ENCODE measurements at places on chromosomes 12 and 14.
A peak's percentile ranks its signal among the peaks of the same experiment; 100 is the strongest.

GRCh38 chr14:22837750-22838538 lies 1.6 kb downstream of the MMP14 start:
- H3K27ac ChIP-seq = peak overlapping the region; percentile 75
- H3K4me1 ChIP-seq = peaks cover 27% of the 10 kb centered on the region
- peak overlapping the region; percentile 36 for H3K4me3 ChIP-seq
- no peak for DNase-seq
- H3K36me3 ChIP-seq = peaks cover 28% of the 10 kb centered on the region

- H3K4me1 ChIP-seq = no peaks in the 10 kb centered on the region
- no peak overlapping the region for H3K27ac ChIP-seq
- no peak for DNase-seq
- H3K4me3 ChIP-seq = no peak overlapping the region
Observed at GRCh38 chr14:51147183-51147582, 52.3 kb upstream of the TRIM9 start.

DNA sequence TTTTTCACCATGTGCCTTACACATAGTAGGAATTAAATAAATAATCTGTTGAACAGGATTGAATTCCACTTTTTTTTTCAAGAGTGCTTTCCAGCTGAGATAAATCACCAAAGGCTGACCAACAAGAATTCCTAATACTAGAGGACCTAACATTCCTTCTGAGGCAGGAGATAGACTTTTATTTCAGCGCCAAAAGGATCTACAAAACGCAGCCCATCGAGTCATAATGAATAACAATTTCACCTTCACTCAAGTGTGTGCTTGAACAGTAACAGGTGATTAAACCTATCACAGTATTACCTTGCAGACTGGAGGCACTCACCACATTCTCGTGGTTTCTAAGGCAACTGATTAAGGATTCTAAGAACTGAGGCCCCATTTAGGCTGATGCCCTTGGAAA lies 224.3 kb upstream of the ATP2B1 start:
- H3K4me1 ChIP-seq = no peaks in the 10 kb centered on the region
- no peaks in the 10 kb centered on the region for H3K36me3 ChIP-seq
- no peak overlapping the region for H3K27ac ChIP-seq
- no peak overlapping the region for H3K4me3 ChIP-seq
- DNase-seq = no peak

- H3K4me3 ChIP-seq = no peak overlapping the region
- H3K27ac ChIP-seq = no peak overlapping the region
- H3K4me1 ChIP-seq = no peaks in the 10 kb centered on the region
- H3K27me3 ChIP-seq = no peaks in the 10 kb centered on the region
- H3K36me3 ChIP-seq = no peaks in the 10 kb centered on the region
- no peak for DNase-seq
Observed at GRCh38 chr14:63268771-63269170, 50.0 kb downstream of the GPHB5 start.

DNA sequence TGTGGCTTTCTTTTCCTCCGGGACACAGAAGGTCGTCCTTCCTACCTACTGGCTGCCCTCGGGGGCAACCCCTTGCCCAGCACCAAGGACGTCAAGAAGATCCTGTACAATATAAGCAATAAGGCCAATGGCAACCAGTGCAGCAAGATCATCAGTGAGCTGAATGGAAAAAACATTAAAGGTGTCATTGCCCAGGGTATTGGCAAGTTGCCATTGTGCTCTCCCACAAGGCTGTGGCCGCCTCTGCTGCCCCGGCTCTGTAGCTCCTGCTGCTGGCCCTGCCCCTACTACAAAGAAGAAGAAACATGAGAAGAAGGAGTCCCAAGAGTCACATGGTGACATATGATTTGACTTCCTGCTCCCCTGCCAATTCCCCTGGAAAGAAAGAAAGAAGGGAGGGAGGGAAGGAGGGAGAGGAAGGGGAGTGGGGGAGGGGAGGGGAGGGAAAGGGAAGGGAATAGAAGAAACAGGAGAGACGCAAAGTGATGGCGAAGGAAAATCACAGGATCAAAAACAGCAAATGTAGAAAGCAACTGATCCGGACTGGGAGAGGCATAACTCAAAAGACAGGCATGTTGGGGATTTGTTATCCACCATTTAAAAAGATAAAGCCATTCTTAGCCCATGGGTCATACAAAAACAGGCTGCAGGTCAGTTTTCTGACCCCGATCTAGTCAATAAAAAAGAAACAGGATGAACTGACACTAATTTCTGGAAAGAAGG lies 61.3 kb upstream of the RESF1 start:
- no peaks in the 10 kb centered on the region for H3K27me3 ChIP-seq
- peak overlapping the region; percentile 89 for H3K27ac ChIP-seq
- H3K4me1 ChIP-seq = peaks cover 13% of the 10 kb centered on the region
- no peak for DNase-seq

DNA sequence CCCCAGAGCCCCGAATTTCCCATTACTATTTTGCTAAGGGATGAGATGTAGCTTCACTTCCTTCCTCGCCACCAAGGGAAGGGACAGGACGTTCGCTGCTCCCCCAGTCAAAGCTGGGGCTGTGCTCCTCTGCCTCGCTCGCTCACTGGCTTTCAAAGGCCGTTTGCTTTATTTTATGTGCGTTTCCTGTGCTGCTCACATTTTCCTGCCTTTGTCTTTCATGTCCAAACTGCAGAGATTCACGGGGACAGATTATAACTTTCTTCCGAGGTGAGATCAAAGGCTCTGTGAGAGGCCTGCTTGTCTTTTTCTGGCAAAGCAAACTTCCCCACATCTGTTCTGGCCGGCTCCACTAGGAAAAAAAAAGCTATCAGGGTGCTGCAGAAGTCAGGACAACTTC lies 76.0 kb upstream of the FZD10 start:
- no peak overlapping the region for H3K4me3 ChIP-seq
- H3K4me1 ChIP-seq = peaks cover 3% of the 10 kb centered on the region
- H3K27me3 ChIP-seq = no peaks in the 10 kb centered on the region
- H3K36me3 ChIP-seq = no peaks in the 10 kb centered on the region

- H3K4me3 ChIP-seq = no peak overlapping the region
- H3K27ac ChIP-seq = peak overlapping the region; percentile 76
- H3K4me1 ChIP-seq = peaks cover 69% of the 10 kb centered on the region
- no peaks in the 10 kb centered on the region for H3K36me3 ChIP-seq
- no peaks in the 10 kb centered on the region for H3K27me3 ChIP-seq
Observed at GRCh38 chr14:100533656-100534485, 53.3 kb downstream of the BEGAIN start.

DNA sequence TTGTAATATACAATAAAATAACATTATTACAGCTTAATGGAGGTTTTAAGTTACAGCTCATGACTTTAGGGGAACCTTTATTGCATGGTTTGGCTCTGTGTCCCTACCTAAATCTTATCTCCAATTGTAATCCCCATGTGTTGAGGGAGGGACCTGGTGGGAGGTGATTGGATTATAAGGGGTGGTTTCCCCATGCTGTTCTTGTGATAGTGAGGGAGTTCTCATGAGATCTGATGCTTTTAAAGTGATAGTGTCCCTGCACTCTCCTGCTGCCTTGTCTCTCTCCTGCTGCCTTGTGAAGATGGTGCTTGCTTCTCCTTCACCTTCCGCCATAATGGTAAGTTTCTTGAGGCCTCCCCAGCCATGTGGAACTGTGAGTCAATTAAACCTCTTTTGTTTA lies 132.1 kb upstream of the SYT1 start:
- no peaks in the 10 kb centered on the region for H3K36me3 ChIP-seq
- no peak for DNase-seq
- H3K4me1 ChIP-seq = no peaks in the 10 kb centered on the region
- no peak overlapping the region for H3K27ac ChIP-seq

DNA sequence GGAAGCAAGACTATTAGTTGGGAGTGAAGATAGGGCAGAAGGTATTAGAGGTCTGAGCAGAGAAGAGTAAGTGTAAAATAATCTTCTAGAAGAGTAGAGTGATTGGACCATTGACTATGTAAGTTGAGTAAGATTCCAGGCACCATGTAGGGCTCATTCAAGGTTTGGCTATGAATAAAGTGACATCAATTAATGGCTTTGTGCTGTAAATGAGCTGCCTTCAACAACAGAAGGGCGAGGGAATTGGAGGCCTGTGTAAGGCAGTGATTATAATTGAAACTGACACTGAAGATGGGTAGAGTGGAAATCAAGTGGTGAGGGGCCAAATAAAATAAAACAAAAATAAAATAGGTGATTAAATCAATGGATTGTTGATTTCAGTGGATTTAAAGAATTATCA lies 26.4 kb downstream of the PTPRQ start:
- no peaks in the 10 kb centered on the region for H3K4me1 ChIP-seq
- no peak overlapping the region for H3K4me3 ChIP-seq
- no peak for DNase-seq
- no peaks in the 10 kb centered on the region for H3K27me3 ChIP-seq

- peak; percentile 5 for DNase-seq
- no peaks in the 10 kb centered on the region for H3K4me1 ChIP-seq
- H3K27ac ChIP-seq = no peak overlapping the region
Observed at GRCh38 chr14:93431036-93431670, 414 bp downstream of the UNC79 start.

DNA sequence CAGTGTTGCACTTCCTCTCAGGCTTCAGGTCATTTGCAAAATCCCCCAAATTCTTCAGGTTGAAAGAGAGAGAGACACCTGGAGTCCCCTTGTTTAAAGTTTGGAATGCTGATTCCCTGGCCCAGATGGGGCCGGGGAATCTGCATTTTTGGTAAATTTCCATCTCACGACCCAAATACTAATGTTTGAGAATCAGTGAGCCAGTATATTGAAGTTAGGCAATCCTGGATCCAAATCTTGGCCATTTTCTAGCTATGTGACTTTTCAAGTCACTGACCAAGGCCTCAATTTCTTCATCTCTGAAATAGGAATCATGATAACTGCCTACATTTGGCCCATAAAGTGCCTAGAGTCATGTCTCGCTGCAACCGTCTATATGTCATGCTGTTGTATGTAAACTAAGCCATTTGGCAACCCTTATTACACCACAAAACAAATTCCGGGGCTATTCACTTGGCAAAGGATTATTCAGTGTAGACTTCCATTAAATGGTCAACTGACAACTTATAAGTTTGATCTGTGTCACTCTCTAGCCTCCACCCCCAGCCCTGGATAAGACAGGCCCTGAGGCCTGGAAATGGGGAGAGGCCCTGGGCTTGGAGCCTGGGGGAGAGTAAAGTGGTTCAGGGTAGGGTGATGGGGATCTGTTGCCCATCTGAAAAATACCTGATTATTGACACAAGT lies 3.7 kb upstream of the ZFP36L1 start:
- H3K27me3 ChIP-seq = no peaks in the 10 kb centered on the region
- H3K36me3 ChIP-seq = no peaks in the 10 kb centered on the region
- peak overlapping the region; percentile 95 for H3K4me3 ChIP-seq
- peaks cover 20% of the 10 kb centered on the region for H3K4me1 ChIP-seq

- peaks cover 14% of the 10 kb centered on the region for H3K27me3 ChIP-seq
- no peak overlapping the region for H3K27ac ChIP-seq
- no peak for DNase-seq
- H3K4me1 ChIP-seq = peaks cover 15% of the 10 kb centered on the region
- H3K4me3 ChIP-seq = no peak overlapping the region
Observed at GRCh38 chr12:117096501-117097042, 2.6 kb downstream of the TESC start.

DNA sequence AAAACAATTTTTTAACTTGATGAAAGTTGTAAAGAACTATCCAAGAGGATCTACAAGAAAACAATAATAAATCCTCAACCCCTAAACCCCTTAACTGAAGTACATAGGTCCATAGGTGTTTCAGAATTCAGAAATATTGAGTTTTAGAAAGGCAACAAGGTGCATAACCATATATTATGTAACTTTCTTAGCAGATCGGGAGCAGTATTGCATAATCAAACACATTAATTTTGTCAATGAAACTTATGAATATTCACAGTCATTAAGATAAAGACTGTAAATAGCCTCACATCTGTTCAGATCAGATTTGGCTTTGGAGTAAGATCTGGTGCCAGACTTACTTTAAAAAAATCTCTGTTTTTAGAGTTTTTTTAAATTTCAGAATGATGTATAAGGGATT lies 647.1 kb upstream of the FLRT2 start:
- no peaks in the 10 kb centered on the region for H3K4me1 ChIP-seq
- no peaks in the 10 kb centered on the region for H3K27me3 ChIP-seq
- no peak overlapping the region for H3K27ac ChIP-seq

DNA sequence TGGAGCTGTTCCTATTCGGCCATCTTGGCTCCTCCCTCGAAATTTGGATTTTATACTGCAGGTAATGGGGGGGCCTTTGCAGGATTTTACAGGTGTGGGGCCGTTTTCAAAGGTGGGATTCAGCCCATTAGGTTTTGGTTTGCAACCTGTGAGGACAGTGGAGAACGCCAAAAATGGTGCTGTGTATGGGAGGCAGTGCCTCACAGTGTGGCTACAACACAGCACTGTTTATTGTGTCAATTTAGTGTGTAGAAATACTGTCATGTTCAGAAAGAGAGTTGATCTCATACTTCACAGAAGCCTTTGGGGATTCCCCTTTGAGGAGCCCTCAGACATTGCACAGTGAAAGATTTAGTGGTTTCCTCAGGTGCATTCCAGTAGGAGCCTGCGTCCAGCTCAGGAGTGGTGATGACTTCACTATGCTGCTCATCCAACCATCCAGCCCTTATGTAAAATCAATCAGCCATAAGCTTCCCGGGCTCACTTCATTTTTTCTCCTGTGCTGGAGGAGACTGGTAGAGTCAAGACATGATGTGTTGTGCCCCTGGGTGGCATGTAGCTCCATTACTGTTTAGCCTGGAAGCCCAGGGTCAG lies 92.7 kb upstream of the PRMT8 start:
- H3K4me3 ChIP-seq = no peak overlapping the region
- H3K4me1 ChIP-seq = no peaks in the 10 kb centered on the region
- no peaks in the 10 kb centered on the region for H3K27me3 ChIP-seq
- no peak overlapping the region for H3K27ac ChIP-seq
- H3K36me3 ChIP-seq = no peaks in the 10 kb centered on the region

DNA sequence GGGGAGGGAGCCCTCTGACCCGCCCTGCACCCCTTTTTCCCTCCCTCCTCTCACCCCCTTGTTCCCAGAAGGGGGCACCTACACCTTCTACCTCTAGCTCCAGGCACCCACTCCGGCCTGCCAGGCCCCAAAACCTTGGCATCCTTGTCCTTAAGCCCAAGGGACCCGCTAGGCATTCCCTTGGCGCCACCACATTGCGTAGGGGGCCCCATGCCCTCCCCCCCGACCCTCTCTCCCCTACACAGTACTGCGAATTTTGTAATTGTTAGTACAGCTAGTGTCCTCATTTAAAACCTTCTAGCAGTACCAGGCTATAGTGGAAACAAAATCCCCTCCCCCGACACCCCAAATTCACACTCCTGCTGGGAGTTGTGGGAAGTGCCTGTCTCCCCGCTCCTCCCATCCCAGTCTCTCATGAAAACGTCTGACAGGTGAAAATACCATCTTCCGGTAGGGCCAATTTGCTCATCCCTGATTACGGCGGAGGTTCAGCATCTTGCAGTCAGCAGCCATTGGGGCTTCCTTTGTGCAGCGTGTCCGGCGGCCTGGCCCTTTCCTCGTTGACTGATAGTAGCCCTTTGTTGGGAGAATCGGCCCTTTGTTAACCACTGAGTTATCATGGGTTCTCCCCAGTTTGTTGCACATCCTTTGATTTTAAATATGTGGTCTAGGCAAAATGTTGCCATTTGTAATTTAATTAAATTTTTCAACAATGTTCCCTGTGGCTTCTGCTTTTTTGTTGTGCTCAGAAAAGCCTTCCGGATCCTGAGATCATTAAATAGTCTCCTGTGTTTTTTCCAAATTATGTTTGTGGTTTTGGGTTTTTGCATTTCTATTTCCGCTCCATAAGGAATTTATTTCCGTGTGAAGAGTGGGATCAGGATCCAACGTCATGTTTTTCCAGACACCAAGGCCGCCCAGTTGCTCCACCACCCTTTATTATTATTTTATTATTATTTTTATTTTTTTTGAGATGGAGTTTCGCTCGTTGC lies 7.9 kb upstream of the CEP170B start:
- H3K27me3 ChIP-seq = peaks cover 23% of the 10 kb centered on the region
- no peak overlapping the region for H3K27ac ChIP-seq
- no peak overlapping the region for H3K4me3 ChIP-seq
- H3K36me3 ChIP-seq = no peaks in the 10 kb centered on the region
- H3K4me1 ChIP-seq = no peaks in the 10 kb centered on the region
- no peak for DNase-seq
